Cerebellar nuclear complex (tissue), 1 donor: ENCODE measurements at places on chromosomes 6 and 20.

GRCh38 chr20:13270211-13270610, 49.1 kb downstream of the ISM1 start:
- no peak for DNase-seq

DNA sequence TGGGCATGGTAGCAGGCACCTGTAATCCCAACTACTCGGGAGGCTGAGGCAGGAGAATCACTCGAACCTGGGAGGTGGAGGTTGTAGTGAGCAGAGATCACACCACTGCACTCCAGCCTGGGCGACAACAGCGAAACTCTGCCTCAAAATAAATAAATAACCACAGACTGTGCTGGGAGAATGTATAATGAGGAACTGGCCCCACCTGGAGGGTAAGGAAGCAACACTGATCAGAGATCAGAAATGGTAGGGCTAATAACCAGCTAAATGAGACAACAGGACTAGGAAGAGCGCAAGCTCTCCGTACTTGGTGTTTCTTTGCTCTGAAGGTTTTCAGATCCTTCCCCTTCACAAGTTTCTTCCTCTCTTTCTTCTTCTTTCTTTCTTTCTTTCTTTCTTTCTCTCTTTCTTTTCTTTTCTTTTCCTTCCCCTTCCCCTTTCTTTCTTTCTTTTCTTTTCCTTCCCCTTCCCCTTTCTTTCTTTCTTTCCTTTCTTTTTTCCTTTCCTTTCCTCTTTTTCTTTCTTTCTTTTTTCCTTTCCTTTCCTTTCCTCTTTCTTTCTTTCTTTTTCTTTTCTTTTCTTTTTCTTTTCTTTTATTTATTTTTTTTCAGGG, 14.6 kb downstream of the CCM2L start:
- no peak for DNase-seq

DNA sequence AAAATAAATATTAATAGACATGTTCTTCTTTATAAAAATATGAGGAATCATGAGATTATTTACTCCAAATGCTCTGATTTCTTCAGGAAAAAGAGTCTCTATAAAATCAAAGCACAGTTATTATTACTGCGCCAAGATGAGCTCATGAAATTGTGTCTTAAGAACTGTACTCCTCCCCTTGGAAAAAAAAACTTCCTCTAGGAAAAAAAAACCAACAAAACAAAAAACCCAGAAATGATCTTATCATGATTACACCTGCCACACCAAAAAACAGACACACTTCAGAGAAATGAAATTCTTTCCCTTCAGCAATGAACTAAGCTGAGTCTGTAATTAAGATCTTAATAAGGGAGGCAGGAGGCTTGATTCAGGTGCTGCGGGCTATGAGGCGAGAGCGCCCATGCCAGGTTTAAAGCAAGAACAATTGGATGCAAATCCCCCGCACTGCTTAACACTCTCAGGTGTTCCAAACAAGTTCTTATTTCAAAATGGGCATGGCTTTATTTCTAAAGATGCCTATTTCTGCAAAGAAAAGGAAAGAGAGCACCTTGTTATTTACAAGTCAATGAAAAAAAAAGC, 9.1 kb downstream of the NEDD9 start:
- DNase-seq: no peak

- no peak for DNase-seq
Measured at GRCh38 chr20:57672164-57672563, 37.7 kb downstream of the PMEPA1 start.

DNA sequence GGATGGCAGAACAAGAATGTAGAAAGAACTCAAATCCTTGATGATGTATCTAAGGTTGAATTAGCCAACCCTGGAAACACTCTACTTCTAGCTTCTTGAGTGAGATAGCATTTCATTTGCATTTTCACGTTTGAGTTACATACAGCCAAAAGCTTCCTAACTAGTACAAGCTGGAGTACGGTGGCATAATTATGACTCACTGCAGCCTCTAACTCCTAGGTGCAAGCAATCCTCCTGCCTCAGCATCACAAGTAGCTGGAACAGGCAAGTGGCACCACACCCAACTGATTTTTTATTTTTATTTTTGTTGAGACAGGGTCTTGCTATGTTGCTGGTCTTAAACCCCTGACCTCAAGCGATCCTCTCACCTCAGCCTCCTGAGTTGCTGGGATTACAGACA, 36.5 kb upstream of the STK35 start:
- DNase-seq: no peak

DNA sequence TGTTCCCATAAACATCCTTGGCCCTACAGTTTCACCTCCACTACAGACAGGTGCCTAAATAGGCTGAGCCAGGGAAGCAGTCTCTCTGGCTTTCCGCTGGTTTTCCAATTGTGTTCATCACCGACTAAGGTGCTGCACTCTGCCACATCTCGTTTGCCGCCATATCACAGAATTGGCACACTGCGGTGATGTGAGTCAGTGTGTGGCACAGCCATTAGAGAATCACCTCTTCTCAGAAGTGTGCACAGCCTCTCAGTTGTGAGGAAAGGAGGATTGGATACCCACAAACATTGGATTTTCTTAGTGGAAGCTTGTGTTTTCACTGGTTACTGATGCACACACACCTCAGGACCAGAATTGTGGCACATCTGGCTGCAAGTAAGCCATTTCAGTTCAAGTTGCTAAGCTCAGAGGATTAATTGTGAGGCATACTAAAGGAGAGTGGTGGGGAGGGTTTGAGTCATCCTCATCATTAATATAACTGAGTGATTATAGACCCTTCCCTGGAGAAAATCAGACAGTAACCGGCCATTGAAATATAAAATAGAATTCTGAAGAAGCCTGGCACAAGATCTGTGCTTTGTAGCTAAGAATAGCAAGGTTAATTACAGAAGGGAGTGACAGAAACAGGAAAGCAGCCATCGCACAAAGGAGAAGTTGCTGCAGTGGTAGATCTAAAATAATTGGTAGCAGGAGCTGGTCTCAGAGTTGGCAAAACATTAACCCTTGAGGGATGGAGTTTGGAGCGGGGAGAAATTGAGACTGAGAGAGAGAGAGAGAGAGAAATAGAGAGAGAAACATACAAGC, 506.9 kb downstream of the LMBRD1 start:
- DNase-seq: no peak

DNA sequence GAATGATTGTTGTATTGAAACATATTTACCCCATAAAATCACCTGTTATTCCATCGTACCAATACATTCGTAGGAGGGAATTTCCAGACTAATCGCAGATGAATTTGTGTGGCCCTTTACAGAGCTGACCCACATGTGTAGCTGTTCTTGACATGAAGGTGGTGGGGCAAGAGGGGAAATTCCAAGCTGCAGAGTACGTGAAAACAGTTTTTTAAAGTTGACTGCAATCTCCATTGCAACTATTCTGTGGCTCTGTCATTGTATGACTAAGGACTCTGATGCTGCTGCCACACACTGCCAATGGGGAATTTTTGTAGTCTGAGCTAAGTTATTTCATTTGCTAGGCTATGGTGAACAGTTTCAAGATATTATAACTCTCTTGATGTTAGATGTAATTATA, 46.4 kb upstream of the ADTRP start:
- DNase-seq: no peak

DNA sequence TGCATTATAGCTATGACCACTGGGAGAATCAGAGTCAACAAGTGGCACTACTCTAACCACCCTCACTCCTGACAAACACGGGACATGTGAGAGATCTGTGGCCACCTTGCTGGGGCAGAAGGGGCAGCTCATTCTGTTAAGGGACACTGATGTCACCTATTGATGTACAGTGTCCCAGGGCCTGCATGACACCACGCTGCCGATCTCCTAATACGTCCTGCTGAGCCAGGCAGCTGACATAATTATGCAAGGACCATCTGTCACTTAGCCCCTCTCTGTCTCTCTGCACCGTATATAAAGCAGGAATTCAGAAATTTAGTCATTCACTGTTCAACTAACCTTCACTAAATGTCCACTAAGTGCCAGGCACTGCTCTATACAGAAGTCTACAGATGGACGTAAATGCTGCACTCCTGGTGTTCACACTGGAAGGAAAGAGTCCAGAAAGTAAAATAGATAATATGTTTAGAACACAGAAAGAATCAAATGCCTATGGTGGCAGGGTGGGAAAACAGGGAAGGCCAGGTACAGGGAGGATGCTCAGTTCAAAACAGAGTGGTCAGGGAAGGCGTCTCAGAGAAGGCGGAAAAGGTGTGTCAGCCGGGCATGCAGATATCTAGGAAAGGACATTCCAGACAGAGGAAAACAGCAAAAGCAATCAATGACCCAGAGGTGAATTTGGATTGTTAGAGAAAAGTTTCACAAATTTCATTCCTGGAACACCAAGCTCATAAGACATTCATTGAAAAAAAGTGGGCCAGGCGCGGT, 173.8 kb downstream of the ZNF217 start:
- no peak for DNase-seq

DNA sequence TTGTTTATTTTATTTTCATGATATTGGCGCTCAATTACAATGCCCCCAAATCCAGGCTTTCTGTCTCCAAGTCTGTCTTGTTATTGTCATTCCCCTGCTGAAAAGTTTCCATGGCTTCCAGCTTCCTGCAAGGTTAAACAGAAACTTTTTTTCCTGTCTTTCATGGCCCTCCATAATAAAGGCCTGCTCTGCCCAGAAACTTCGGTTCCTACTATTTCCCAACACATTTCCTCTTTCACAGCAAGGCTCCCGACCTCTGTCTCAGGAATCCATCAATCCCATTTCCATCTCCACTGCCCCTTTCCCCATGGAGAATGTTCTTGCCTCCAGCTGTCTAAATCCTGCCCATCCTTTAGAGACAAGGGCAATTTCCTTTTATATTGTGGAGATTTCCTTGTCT, 365.2 kb upstream of the JARID2 start:
- DNase-seq: no peak

DNA sequence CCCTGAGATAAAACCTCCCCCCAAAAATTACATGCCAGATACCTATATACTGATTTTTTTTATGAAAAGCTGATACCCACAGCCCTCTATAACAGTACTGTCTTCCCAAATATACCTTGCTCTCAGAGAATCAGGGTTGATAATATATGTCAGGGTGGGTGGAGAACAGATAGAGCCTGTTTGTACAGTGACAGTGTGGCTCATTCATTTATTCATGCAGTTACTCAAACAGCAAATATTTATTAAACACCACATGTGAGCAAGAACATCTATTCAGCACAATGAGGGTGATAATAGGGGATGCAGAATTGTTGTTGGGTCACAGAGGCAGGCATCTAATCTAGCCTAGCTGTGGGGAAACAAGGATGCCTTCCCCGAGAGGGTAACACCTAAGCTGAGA, 334.2 kb downstream of the MAFB start:
- DNase-seq: no peak

- DNase-seq: no peak
Measured at GRCh38 chr20:57695940-57696339, 13.9 kb downstream of the PMEPA1 start.

DNA sequence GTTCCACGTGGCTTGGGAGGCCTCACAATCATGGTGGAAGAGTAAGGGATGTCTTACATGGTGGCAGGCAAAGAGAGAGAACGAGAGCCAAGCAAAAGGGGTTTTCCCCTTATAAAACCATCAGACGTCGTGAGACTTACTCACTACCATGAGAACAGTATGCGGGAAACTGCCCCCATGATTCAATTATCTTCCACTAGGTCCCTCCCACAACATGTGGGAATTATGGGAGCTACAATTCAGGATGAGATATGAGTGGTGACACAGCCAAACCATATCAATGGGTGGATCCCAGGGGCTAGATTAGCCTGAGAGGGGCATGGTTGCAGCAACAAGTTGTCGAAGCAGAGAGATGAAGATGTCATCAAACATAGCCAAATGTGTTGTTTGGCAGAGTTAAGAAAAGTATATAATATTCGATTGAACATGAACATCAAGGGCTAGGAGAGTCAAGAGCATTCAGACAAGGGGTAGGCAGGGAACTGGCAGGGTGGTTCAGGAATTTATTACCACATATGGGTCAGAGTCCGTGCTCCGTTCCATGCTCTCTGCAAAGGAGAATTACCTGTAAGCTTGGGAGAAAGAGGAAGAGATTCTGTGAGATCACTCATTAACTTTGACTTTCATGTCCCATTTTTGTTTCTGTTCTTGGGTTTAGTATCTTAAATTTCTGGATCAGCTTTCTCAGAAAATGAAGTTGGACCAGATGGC, 98.8 kb downstream of the CCDC170 start:
- no peak for DNase-seq
